GM18507 (cell line): ENCODE measurements at places on chromosomes 11 and 22.

- no peak for DNase-seq
These were observed 19.1 kb downstream of the INCENP start for GRCh38 chr11:62142921-62143320.

GRCh38 chr11:16612566-16613261 lies 125.7 kb upstream of the C11orf58 start:
- no peak for DNase-seq

GRCh38 chr22:43889201-43889859 lies 2.5 kb downstream of the PNPLA5 start:
- DNase-seq: no peak

DNA sequence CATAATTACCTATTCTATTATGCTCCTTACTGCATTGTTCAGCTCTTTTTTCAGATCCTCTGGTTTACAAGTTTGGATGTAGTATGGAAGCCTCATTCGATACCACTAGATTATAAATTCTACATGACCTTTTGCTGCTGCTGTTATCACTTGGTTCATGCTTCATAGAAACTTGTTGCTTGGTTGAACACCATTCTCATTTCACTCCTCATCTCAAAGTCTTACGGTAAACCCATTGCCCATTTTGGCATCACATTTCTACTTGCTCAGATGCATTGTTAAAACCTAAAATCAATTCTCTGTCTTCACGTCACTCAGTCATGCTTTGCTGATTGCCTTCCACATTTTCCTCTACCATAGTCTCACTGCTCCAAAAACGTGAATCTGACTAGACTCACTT lies 155.5 kb upstream of the DDI1 start:
- no peak for DNase-seq

GRCh38 chr22:40679964-40680818 lies 907 bp downstream of the MCHR1 start:
- no peak for DNase-seq

DNA sequence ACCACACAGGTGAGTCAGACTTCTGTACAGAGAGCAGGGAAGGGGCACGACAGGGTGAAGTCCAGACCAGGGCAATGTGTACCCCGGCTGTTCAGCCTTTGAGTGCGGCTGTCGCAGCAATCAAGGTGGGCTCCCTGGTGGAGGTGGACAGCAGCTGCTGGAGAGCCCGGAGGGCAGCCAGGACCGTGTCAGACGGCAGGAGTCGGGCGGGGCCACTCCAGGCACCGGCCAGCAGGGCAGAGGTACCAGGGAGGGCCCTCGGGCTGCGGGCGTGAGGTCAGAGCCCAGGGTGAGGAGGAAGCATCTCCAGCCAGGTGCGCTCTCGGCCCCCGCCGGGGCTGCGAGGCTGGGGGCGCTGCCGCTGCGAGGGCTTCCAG lies 802 bp upstream of the PIM3 start:
- no peak for DNase-seq

GRCh38 chr11:62545437-62546243 lies 966 bp downstream of the AHNAK start:
- DNase-seq: no peak

- DNase-seq: no peak
These were observed 40.2 kb downstream of the MICAL3 start for GRCh38 chr22:17984114-17984513.

GRCh38 chr11:57787920-57788702 lies 26.5 kb downstream of the CTNND1 start:
- no peak for DNase-seq
